ENCODE measurements at places on chromosomes 13 and 19. TPM values are rescaled to one million over a fixed set of nuclear protein-coding genes. Genes with fewer than 3 reads are reported as not detected.

- DNase-seq = no peak
Observed at GRCh38 chr13:21960108-21960507, 289.2 kb downstream of the FGF9 start.

CCNA1 gene
- total RNA-seq = not detected

TMEM238 gene
- total RNA-seq = not detected

DNA sequence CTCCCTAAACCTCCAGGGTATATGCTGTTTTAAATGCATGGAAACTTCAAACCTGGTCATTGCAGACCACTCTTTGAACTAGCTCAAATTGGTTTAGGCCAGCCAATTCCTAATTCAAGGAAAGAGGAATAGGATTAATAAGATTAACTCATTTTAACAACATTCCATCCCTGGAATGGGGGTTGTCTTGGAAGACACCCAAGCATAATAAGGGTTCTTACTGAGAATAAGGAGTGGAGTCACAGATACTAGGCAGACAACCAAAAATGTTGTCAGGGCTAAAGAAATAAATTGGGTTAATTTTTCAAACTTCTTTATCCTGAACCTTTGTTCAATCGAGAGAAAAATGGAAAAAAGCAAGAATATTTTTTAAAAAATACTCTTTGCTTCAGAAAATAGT, 186.2 kb downstream of the PCDH9 start:
- no peak for DNase-seq

GRCh38 chr19:29378543-29379080, 147.2 kb upstream of the VSTM2B start:
- DNase-seq = no peak

CRLF1 gene
- total RNA-seq = 105 TPM

DNA sequence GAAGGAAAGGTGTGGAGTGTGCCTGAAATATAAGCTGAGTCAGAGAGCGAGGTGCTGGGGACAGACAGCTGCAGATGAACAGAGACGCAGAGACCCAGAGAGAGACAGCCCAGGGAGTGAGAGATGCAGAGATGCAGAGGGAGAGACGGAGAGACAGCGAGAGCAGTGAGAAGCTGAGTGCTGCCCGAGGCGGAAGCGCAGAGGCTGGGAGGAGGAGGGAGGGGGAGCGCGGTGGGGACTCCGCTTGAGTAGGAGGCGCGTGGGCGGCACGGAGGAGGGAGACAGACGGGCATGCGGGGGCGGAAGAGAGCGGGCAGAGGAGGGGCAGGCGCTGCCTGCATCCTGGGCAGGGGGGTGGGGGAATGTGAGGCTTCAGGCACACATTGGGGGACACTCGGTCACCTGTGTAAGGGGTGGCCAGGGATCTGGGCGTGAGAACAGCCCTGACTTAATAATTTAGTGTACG, 25.7 kb downstream of the SLC8A2 start:
- DNase-seq = no peak

DNA sequence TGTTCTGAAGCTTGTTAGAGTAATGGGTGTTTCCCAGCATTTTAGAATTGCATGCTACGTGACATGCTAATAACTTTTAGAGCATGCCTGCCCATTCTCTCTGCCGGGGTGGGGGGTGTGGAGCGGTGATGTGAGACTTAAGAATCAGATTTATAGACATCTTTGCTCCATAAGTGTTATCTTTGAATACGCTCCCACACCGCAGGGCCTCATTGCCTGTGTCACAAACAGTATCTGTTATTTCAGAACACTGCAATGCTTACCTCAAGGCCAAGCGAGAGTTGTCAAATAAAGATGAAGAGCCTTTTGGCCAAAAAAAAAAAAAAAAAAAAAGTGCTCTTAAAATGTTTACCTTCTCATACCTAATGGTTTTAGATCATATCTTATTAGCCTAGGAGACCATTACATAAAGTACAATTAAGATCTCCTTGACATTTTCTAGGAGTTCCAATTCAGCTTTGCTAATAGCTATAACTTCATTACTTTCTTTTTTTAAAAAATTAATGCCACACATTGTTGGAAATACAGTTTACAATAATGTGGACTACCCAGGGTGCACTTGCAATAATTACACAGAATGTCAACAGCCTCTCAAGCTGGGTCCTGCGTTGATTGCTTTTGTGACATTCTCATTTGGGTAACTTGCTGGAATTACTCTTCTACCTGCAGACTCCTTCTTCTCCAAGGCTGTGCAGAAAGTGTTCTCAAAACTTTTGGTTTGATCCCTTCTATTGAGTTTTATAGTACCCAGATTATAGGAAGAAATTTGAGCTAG, 525.3 kb downstream of the KLF12 start:
- no peak for DNase-seq

- no peak for DNase-seq
Observed at GRCh38 chr13:51534041-51534817, 50.0 kb upstream of the WDFY2 start.

DNA sequence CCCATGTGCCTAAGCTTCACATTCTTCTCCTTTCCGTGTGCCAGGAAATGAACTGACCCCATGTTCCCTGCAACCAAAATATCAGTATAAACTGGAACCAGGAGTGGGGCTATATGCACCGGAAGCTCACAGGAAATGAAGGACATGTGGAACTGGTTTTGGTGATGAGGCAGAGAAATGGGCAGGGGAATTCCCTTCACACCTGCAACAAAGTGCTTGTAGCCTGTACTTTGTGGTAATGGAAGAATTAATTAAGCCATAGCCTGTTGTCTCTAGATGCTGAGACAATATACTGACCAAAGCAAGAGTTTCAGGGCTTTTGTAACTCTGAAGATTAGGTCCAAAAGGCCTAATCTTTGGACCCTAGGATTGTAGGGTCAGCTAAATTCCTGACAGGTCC, 15.5 kb upstream of the UGGT2 start:
- DNase-seq = no peak

- no peak for DNase-seq
Observed at GRCh38 chr13:73171271-73171682, 112.5 kb downstream of the KLF5 start.

DNA sequence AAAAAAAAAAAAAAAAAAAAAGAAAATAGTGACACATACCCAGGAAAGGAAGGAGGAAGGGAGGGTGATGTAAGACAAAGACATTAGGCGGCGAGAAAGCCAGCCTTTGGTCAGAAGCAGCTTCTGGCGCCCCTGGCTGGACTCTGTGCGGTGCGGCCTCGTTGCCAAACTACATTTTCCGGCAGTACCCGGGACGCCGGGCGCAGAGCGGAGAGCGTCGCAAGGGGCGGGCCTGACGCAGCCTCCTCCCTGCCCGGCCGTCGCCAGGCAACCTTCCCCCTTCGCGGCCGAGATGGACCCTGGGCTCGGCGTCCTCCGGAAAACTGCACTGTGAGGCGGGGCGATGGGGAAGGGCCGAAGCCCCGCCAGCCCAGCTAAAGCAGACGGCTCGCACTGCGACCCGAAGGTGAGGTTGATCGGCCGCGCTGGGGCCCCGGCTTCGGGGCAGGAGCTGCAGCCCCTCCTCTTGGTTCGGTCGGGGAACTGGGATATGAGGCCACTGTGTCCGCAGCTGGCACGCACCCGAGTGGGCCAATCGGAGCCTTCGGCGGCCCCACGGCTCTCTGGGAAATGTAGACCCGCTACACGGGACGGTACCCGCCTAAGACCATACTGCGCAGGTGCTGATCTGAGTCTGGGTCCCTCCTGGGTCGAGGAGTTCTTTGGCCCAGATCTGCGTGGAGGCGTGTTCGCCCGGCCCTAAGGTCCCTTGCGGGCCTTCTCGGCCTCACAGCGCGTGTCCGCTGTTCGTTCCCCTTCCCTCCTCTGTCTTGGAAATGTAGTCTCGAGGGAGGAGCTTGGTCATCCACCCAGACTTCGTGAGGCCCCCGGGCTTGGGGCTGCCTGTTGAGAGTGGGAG, 2.3 kb upstream of the MZF1 start:
- DNase-seq = peak; percentile 83

CEACAM16 gene
- not detected for total RNA-seq

DNA sequence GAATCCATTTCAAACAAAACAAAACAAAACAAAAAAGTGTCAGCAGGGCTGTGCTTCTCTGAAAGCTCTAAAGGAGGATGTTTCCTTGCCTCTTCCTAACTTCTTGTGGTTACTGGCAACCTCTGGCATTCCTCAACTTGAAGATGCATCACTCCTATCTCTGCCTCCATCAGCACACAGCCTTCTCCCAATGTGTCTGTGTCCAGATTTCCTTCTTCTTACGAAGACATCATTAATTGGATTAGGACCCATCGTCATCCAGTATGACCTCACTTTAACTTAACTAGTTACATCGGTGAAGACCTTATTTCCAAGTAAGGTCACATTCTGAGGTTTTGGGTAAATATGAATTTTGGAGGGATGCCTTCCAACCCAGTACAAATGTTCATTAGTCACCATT, 33.8 kb upstream of the GTF2F2 start:
- DNase-seq = no peak

GRCh38 chr19:33363476-33363875, 10.0 kb upstream of the CEBPG start:
- no peak for DNase-seq

DNA sequence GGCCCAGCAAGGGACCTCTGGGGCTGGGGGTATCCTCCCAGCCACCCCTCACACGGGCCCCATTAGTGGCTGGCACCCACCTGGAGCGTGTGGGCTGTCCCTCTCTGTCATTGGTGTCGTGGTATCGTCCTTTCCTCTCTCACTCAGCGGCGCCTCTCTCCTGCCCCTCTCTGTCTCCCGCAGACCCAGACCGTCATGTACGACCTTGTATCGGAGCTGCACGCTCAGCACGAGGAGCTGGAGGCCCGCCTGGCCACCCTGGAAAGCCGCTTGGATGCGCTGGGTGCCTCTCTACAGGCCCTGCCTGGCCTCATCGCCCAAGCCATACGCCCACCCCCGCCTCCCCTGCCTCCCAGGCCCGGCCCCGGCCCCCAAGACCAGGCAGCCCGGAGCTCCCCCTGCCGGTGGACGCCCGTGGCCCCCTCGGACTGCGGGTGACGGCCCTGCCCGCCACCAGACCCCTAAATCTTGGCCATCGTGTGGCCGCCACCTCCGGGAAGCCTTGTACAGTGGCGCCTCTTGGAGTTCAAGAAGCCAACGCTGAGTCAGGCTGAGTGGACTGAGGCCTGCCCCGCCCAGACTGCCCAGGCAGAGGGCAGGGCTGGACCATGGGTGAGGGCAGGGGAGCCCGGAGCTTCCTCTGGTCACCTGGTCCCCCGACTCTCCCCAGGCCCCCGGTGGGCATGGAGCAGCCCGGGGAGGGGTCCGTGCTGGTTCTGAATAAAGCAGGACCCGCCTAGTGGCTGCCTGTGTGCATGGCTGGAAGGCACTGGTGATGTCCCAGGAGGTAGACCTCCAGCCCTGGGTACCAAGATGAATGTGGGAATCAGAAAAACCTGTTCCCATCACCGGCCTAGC, 9.8 kb upstream of the ARRDC2 start:
- DNase-seq = peak; percentile 32

GRCh38 chr13:91134803-91135184, 212.7 kb upstream of the MIR17HG start:
- no peak for DNase-seq

TPTE2 gene
- not detected for total RNA-seq

DNA sequence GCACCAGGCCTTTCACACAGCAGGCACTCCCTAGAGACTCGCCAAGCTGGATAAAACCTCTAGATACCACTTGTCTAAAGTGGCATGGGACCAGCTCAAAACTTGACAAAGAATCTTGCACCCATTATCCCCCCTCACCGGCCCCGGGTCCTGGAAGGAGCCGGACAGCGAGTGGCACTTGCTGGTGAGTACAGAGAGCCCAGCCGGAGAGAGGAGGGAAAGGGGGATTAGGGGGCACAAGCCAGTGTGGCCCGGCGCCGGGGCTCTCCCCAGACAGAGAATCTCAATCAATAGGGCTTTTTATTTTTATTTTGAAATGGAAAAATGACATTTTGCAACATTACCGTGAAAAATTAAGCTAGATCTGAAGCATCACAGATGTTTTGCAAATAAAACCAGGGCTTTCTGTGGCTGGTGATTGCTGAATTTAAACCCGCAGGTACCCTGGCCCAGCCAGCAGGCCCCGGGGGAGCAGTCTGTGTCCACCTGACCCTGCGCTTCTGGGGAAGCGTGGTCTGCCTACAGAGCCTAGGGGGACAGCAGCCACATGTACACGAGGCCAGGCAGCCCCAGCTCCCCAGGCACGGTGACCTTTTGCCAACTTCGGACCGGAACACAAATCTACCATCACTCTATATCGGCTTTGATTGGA, 10.0 kb upstream of the VSTM2B start:
- DNase-seq = no peak

DNA sequence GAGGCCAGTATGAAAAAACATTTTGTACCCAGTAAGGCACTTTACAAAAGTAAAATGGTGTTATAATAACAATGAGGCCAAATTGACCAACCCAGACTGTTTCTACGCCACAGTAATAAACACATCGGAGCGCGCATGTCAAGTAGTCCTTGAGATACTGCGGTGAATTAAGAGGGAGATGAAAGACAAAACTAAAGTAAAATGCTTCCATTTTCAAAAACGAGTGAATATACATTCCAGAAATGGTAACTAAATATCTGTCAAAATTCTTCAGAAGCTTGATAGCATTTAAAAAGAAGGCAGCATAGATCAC, 19.0 kb downstream of the N4BP2L1 start:
- DNase-seq = no peak

CEACAM4 gene
- total RNA-seq = not detected

VSTM2B gene
- total RNA-seq = not detected

DNA sequence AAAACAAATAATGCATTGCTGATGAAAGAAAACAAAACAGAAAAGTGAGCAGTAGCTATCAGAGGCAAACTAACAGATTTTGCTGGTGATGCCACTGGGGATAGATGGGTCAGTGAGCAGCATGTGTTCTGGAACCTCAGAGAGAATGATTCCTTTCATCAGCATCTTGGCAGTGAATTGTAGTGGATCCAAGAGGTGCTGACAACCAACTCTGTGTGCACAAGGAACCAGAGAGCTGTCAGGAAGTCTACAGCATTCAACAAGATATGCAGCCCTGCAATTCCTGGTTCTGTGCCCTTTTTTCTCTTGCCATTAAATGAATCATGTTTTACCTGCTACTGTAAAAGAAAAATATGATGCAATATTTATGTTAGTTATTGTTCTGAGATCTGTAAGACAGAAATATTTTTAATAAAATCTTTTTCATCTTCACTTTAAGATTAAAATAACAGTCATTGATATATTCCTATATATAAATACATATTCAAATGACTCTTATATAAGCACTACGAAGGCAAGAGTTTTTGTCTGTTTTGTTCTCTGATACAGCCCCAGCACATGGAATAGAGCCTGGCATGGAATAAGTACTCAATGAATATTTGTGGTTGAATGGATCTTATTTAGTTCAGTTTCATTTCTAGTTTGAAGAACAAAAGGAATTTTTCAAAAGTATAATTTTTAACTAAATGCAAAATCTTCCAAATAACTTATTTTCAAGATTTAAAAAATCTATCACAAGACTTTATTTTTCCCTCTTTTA, 80.8 kb downstream of the FREM2 start:
- no peak for DNase-seq

GRCh38 chr13:36374063-36374462, 27.9 kb upstream of the SPART start:
- DNase-seq = no peak

GRCh38 chr13:24129914-24130774, 30.4 kb upstream of the SPATA13 start:
- no peak for DNase-seq
